ENCODE measurements at places on chromosomes 16 and 17. TPM values are rescaled to one million over a fixed set of nuclear protein-coding genes. Genes with fewer than 3 reads are reported as not detected.
A peak's percentile ranks its signal among the peaks of the same experiment; 100 is the strongest.

The CETP gene
- 0.49 TPM for total RNA-seq

The CDK5RAP3 gene
- 196 TPM for total RNA-seq

The SLC6A4 gene
- 0.45 TPM for total RNA-seq

- DNase-seq = peak; percentile 88
Observed at GRCh38 chr16:1309888-1310831, 724 bp downstream of the UBE2I start.

DNA sequence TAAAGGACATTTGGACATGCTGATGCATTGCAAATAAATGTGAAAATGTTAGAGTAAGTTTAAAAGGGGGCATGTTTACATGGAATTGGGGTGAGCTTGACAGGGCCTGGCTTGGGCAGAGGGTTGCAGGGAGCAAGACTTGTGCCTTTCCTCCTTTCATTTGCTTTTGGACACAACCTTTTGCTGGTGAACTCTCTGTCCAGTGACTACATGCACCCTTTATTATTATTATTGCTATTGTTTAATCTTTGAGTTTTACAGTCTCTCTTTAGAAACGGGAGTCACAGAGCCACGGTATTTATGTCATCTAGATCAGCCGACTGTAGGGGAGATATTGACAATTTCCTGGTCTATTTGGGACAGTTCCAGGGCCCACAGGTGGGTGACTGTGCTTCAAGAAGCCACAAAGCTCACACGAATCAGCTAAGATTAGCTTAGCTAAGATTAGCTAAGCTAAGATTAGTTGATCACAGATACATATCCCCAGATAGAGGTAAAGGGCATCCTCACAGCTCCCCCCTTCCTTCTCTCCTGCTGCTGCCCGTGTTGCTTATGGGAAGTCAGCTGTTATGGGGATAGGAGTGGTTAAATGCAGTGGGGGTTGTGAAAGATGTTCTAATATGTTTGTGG is 28.9 kb upstream of the ETV4 start:
- no peak for DNase-seq

GRCh38 chr17:74671031-74671771 is 41.5 kb downstream of the CD300LF start:
- peak; percentile 91 for DNase-seq

GRCh38 chr16:85579923-85580580 is 33.1 kb upstream of the GSE1 start:
- no peak for DNase-seq

- DNase-seq = no peak
Observed at GRCh38 chr16:28027055-28027454, 36.5 kb downstream of the GSG1L start.

DNA sequence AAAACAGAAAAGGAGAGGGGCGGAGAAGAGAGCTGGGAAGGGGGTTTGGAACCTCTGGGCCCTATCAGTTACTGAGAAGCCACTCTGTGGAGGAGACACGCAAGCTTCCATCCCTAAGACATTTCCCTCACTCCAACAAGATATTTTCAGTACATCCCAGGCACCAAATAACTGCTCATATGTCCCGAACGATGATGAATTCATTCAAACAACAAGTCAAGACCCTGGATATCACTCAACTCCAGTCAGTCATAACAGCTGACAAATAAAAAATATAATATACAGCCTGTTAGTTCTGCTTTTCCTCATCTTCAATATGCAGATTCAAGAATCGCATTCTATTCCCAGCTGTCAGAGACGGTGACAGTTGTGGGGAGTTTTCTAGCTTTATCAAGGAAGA is 104.0 kb upstream of the ZFHX3 start:
- no peak for DNase-seq
